ENCODE measurements at places on chromosomes 7 and 10.

DNA sequence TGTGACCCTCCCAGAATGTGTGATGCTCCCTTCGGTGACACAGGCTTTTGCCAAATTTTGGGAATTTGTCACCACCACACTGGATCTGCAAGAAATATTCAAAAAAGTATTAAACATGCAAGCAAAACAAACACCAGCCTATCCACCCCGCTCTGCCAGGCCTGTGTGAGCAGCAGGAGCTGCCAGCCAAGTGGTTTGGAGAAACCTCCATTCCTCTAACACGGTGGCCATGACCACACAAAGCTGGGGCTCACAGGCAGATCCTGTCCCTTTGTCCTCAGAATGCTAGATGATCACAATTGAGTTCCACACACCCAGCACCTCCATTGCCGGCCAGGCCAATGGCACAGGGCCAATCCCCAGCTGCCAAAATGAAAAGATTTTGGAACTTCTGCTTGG is 261.9 kb upstream of the PPP2R2D start:
- DNase-seq = no peak

GRCh38 chr7:134669845-134670373 is 23.3 kb downstream of the BPGM start:
- no peak for DNase-seq

DNA sequence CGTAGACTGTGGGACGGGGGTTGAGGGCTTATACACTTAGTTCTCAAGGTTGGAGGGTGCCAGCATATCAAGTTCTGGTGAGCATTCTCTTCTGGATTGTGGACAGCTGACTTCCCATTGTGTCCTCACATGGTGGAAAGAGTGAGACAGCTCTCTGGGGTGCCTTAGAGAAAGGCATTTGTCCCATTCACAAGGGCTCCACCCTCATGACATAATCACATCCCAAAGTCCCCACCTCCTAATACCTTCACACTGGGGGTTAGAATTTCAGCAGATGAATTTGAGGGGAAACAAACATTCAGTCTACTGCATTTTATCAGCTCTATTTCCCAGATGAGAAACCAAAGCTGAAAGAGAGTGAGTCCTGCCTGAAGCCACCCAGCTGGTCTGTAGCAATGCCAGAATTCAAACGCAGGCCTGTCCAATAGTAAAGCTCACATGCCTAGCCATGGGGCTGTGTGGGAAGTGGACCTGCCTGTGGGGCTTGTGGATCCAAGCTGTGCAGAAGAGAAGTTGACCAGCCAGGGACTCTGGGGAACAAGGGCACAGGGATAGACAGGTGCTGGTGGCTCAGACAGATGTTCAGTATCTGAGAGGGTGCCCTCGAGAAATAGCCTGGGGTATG is 34.9 kb upstream of the LOXL4 start:
- no peak for DNase-seq

DNA sequence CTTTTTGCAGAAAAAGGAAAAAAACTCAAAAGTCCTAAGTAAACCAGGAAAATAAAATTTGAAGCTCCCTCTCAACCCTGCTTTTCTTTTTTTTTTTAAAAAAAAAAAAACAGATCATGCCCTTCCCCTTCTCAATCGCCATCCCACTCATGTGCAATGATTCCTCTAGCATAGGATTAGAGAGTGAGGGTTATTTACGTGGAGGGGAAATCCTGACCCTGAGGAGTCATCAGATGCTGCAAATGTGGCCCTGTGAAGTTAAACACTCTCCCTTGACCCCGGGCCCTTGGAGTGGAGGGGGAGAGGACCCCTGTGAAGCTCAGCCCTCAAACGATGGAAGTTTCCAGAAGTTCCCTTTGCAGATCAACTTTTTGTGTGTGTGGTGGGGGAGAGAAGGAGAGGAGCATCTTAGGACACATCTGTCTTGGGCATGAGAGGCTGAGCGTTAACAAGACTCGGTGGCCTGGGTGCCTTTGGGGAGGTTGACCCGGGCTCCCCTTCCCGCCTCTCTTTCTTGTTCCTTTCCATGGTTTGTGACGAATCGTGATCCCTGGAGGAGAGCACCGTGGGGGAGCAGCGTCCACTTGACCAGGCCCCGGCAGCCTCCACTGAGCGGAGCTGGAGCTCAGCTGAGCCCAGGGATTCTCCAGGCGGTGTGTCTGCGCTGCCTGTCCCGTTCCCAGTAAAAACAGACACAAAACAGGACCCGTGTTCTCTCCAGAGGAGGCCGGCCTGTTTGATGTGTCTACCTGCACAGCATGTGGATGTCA is 1.5 kb upstream of the SHH start:
- DNase-seq = no peak

DNA sequence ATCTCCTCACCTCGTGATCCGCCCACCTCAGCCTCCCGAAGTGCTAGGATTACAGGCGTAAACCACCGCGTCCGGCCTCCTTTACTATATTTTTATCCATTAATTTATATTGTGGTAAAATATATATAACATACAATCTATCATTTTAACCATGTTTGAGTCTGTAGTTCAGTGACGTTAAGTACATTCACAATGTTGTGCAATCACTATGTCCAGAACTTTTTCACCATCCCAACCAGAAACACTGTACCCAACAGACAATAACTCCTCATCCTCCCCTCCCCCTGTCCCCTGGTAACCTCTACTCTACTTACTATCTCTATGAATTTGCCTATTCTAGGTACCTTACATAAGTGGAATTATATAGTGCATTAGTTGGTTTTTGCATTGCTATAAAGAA is 297.5 kb upstream of the GALNT17 start:
- DNase-seq = no peak

DNA sequence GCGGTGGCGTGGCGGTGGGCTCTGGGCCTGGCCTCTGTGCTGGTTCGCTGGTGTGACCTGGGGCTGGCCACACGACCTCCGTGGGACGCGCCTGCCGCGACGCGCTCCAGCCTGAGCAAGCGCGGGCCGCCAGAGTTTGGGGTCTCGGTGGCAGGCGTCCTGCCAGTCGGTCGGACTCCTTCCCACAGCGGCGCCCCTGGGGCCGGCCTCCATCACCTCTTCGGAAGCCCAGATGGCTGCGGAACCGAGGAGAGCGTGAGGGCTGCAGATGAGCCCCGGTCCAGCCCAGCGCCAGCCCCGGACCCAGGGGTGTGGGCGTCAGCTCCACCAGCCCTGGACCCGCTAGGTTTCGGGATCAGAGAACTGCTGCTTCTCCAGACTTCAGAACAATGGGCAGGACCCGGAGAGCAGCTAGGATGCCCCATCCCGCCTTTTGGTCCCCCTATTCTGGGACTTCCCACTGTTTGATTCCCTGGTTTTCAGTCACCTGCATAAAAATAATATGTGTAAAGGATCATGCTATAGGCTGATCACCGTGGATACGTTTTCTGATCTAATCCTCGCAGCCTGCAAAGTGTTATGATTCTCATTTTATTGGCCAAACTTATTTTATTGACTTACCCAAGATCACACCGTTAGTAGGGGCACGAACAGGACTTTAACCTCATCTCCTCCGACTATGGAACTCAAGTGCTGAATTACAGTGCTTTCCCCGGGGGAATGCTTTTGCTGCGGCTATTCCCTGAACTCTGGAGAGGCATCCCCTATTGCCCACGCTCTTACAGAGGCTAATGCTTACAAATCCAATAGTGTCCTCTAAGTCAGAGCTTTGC is 2.8 kb downstream of the CYP26C1 start:
- no peak for DNase-seq

DNA sequence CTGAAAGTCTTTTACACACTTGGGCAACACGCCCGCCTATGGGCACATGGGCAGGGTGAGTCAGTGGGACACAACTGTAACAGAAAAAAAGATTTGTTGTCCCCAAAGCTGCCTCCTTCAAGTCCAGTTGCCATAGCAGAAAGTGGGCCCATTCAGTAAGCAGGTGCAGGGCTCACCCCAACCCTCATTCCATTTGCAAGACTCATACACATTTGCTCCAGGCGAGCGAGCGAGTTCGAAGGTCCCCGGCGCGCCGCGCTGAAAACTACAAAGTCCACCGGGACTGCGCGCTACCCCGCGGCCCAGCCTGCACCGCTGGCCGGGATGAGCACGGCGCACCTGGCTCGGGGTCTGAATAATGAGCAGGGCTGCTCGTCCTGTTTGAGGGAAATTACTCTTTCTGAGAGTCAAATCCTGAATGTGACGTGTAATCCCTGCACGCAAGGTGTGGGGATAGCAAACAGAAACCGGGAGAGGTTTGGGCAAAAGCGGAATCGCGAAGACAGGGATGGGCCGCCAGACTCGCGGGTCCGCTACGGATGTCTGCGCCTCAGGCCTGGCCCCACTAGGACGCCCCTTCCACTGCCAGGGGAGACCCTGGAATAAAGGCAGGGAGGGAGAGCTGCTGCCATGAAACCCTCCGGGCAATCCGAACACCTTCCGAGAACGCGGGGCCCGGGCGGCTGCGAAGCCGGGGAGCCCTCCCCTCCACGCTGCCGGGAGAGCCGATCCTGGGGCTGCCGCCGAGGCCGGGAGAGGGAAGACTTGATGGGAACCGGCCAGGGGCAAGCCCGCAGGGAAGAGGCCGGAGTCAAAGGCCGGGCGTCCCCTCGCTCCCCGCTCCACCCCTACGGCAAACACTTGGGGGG is 982 bp downstream of the COBL start:
- peak; percentile 54 for DNase-seq

DNA sequence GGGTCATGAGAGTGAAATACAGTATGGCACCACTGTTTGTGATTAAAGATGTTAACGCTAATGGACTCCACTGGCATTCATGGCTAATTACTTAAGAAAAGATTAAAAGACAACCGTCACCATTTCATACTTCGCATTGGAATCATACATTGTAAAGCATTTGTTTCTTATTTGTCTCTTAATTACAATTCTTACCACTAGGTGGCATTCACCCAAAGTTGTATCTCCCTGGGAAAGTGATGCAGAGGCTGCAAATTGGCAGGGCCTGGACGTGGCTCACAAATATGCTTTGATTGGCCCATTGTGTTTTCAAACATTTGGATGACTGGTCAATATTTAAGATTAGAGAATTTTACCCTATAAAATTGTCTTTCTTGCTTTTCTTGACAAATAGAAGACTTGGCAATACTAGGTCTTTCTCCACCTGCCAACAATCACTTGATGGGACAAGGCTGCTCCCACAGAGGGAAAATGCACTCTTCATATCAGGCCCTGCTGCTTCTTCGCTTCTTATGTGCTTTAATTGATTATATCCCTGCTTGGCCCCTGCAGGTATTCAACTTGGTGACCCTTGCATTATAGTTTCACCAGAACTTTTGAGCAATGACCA is 72.1 kb upstream of the STARD3NL start:
- DNase-seq = no peak

DNA sequence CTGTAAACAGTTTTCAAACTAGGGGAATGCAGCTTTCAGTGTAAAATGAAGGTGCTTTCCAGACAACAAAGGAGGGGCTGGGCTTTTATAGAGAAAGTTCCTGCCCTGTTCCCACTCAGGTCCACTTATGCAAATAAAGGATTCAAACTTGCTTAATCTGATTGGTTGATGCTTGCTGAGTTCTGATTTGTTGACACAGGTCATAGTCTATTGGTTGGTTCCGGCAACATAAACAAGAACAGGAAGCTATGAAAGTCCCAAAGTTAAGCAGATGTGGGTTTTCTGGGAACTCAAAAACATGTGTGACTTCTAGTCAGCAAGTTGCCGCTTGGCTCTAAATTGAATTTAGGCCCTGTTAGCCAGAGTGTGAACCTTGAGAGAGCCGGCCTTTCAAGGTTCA is 194.2 kb upstream of the SVIL start:
- DNase-seq = no peak

- no peak for DNase-seq
Observed at GRCh38 chr10:3395041-3395440, 222.5 kb upstream of the PITRM1 start.

- DNase-seq = no peak
Observed at GRCh38 chr7:127396184-127396583, 3.7 kb upstream of the ZNF800 start.

DNA sequence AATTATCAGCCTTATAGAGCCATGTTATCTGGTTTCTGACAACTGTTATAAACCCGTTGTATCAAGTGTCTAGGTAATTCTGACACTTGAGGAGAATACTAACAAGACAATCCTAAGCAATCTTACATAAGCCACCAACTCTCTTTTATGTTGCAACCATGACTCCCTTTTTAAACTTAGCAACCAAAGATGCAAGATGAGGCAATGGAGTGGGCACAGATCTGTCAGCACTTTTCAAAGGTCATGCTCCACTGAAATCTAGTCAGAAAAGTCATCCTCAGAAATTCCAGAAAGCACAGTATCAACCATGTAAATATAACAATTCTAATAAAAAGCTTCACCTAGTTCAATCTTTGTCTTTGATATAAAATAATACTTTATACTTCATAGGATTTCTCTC is 77.0 kb upstream of the SEMA3A start:
- DNase-seq = no peak

- no peak for DNase-seq
Observed at GRCh38 chr7:36942541-36942940, 218.2 kb upstream of the AOAH start.

GRCh38 chr7:139360948-139361307 is 1.2 kb downstream of the LUC7L2 start:
- DNase-seq = no peak

All from mesothelial cell of epicardium (in vitro differentiated cells).